ENCODE measurements at places on chromosomes 6 and 20.

DNA sequence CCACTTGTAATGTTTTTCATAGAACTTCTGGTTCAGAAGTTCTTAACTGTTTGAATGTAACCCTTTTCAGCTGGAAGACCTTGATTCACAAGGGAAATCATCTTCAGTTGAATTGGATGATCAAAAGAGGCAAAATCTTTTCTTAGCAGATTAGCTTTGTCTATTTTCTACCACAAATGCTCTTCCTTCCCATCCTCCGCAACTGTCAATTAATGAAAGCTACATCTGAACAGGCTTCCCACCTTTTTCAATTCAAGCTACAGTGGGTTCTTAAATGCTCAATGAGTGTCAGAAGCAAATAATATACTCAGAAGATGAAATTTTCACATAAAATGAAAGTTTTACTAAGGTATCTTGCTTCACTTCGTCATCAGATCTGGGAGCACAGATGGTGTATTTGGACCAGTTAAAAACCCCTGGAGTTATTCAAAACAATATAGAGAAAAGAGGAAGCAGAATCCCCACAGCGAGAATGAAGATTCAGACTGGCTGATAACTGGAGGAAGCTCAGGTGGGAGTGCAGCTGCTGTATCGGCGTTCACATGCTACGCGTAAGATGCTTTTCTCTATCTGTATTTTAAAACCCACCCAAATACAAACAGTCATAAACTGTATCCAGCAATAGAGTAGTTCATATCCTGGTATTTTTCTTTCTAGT lies 19.4 kb downstream of the QRSL1 start:
- no peak for DNase-seq

- DNase-seq = no peak
Observed at GRCh38 chr20:35704514-35705261, 5.5 kb downstream of the ROMO1 start.

DNA sequence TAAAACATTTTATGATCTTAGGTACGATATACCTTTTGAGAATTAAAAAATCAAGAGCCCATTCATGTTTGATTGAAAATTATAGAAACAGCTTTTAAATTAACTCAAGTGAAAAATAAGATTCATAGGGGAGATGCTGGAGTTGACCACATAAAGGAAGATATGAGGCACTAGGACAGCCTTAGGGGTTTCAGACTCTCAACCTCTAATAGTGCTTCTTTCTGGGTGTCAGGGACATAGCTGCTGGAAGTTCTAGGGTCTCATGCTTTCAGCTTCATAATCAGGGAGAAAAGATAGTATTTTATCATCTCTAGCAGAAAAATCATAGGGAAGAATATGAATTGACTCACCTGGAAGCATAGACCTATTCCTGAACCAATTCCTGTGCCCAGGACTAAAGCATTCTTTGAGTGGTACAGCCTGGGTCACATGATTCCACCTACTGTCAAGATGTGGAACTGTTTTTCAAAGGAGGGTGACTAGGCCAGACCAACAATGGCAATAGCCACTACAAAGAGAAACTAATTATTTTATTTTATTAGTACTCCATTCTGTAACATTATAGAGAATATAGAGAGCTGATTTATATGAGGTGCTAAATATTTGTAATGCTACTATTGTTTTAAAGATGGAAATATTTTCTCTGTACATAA lies 27.8 kb upstream of the CENPW start:
- DNase-seq = peak; percentile 1

DNA sequence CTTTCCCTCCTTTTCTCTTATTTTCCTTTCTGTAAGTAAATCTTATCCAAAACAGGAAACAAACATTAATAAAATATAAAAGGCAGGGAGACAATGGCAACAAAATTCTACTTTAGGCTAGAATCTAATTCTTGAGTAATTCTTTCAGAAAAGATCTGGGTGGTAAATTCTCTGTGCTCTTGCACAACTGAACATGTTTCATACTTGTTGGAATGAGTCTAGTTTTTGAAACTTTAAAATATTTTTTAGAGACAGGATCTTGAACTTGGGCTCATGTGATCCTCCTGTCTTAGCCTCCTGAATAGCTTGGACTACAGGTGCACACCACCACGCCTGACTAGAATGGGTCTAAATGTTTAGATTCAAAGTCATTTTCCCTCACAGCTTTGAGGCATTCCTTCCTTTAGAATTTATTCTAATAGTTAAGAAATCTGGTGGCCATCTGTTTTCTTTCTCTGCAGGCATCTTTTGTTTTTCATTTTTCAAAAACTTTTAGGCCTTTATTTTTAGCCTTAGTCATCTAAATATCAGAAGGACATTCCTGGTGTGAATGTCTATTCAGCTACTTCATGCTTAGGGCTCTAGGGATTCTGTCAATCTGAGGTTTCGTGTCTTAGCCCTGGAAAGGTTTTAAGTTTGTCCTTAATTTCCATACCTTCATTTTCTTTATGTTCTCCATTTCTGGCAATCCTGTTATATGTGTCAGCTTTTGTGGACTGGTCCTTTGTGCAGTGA lies 76.5 kb downstream of the CDKAL1 start:
- peak; percentile 24 for DNase-seq

- DNase-seq = no peak
Observed at GRCh38 chr6:241336-241865, 50.9 kb upstream of the DUSP22 start.

- no peak for DNase-seq
Observed at GRCh38 chr20:60345106-60345505, 386.9 kb downstream of the CDH26 start.

DNA sequence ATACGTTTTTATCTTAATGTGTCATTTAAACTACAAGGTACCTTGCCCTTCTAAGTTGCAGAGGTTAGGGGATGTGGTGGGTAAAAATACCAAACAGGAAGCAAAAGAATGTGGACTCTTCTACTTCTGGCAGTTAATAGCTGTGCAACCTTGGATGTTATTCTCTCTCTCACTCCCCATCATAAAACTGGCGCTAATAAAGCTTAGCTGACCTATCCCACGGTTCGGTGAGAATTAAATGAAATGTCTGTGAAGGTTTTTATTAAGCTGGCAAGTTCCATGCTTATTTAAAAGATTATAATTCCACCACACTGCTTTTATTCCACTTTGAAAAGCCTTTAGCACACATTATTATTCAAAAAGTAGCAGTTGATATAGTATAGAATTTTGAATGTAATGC lies 127.8 kb upstream of the SLC22A23 start:
- DNase-seq = peak; percentile 52

DNA sequence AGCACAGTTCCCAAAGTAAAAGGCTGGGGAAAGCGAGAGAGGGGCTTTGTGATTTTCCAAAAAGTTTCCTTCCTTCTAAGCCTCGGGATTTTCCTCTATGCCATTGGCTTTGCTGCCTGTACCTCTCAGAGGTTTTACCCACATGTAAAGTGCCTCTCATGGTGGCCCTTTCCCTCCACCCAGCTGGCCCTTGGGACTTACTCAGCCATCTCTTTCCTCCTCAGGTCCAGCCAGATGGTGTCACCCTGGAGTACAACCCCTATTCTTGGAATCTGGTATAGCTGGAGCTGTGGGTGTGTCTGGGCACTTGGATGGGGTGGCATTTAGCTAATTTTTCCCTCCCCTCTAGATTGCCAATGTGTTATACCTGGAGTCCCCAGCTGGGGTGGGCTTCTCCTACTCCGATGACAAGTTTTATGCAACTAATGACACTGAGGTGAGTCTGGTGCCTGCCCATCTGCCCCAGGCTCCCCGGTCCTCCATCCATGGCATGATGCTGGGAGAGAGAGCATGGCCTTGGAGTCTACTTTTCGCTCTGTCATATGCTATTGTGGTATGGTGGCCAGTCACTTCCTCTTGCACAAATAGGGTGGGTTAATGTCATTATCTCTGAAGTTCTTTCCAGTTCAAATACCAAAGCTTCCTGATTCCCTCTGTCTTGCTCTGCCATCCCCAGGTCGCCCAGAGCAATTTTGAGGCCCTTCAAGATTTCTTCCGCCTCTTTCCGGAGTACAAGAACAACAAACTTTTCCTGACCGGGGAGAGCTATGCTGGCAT lies 1.1 kb downstream of the CTSA start:
- peak; percentile 8 for DNase-seq

- no peak for DNase-seq
Observed at GRCh38 chr20:54017846-54018245, 52.5 kb downstream of the BCAS1 start.

DNA sequence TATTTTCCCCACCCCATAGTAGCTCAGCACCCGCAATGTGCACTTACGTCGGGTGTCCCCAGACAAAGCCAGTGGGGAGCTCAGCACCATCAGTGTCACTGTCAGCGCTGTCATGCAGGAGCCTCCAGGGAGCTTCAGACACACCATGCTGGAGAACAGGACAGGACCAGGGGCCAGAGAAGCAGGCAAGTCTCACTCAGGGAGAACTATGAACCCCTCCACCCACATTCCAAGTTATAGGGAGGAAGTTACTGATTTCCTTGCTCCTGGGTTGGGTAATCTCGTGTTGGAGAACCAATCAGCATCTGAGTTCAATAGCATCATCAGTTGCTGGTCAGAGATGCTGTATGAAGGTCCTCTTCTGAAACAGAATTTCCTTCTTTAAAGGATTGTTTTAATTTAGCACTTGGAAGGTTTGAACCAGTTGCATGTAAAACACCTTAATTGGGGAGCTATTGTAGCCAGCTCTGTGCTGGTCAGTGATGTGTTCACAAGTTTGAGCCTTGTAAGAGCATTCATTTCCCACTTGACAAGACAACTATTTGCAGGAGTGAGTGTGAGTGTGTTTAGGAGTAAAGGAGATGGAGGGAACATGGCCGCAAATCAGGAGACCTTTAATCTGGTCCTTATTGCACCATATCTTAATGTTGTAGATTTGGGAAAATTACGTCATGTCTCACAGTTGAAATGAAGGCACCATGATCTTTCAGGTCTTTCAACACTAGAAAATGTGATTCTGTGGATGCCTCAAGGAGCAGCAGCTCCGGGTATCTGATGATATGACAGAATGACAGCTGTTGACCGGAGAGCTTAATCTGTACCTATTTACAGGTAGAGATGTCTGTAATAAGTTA lies at the start of gene HLA-DRB1:
Gene HLA-DRB1 (minus strand): TSS at position 253 of the 854 bp plus-strand sequence. CDS start 106 bp downstream, at position 147.
- DNase-seq = no peak

DNA sequence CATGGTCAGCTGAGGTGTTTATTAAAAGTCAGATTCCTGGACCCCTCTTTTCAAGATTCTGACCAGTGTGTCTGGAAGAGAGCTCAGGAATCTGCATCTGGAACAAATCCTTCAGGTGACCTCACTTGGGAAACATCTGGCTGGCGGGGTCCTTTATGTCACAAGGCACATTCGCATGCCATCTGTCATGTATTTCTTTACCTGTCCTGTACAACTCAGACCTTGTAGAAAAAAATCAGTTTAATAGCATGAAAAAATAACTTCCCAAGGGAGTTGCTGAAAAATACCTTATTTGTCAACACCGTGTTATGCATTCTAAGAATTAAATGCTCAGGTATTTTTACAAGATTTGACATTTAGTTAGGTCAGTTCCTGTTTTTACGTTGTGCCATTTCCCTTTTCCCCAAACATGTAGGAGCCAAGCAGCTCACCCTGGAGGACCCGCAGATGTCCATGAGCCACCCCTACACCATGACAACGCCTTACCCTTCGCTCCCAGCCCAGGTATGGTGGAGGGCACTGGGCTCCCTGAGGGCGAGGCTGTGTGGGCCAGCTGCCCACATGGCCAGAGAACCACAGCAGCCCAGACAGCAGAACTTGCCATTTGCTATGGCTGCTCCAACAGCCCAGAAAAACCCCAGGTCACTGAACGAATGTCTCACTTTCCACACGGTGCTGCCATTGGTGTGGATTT lies 4.0 kb downstream of the IRF4 start:
- DNase-seq = no peak

GRCh38 chr6:14743144-14743473 lies 502.8 kb upstream of the JARID2 start:
- DNase-seq = no peak

- DNase-seq = peak; percentile 26
Observed at GRCh38 chr6:44177691-44178423, 19.2 kb downstream of the CAPN11 start.

- DNase-seq = no peak
Observed at GRCh38 chr6:20769631-20770030, 235.4 kb downstream of the CDKAL1 start.

DNA sequence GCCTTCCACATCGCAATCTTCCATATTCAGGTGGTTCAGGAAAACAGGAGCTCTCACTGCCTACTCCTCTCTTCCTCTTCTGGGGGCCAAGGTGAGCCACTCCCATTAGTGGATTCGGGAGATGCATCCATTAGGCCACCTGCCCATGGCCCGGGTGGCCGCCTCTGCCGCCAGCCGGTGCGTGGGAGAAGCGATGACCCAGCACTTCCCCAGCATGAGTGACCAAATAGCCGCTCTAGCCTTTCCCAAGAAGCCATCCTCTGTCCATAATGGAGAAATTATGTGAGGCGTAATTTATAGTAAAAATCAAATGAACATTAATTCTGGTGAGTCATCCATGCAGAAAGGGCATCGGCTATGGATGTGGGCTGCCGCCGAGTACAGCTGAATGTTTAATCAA lies 39.4 kb downstream of the GNAS-AS1 start:
- no peak for DNase-seq

DNA sequence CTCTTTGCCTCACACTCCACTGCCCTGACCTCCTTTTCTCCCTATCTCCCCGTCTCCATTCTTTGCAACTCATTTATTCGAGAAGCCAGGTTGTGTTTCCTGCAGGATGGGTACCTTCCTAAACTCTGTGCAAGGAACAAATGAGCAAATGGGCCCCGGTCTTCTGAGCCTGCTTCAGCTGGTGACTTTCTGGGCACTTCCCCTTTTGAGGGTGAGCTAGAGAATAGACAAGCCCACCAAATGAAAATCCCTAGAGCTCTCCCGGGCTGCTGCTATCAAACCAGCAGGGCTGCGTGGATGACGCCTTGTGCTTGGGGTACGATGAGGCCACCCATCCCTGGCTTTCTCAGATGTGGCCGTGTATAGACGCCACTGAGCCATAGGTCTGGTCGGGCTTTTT lies 91.0 kb upstream of the FOXA2 start:
- DNase-seq = no peak

- DNase-seq = peak; percentile 99
Observed at GRCh38 chr6:54335871-54336270, 27.6 kb downstream of the TINAG start.

GRCh38 chr6:101110814-101111213 lies 229.7 kb upstream of the ASCC3 start:
- DNase-seq = peak; percentile 49

GRCh38 chr6:156720691-156721685 lies 56.2 kb upstream of the ARID1B start:
- no peak for DNase-seq

- DNase-seq = no peak
Observed at GRCh38 chr20:5545455-5545854, 204.7 kb upstream of the SHLD1 start.
